DMS79 (cell line): ENCODE measurements at places on chromosomes 2 and 18.

GRCh38 chr2:27681841-27682240 is 18.2 kb downstream of the SLC4A1AP start:
- no peak for DNase-seq

GRCh38 chr18:22021701-22022100 is 147.7 kb upstream of the GATA6 start:
- DNase-seq: no peak

- no peak for DNase-seq
These were observed 136.5 kb upstream of the ETAA1 start for GRCh38 chr2:67260343-67261277.

- no peak for DNase-seq
These were observed 4.2 kb upstream of the TWSG1 start for GRCh38 chr18:9330419-9330818.

DNA sequence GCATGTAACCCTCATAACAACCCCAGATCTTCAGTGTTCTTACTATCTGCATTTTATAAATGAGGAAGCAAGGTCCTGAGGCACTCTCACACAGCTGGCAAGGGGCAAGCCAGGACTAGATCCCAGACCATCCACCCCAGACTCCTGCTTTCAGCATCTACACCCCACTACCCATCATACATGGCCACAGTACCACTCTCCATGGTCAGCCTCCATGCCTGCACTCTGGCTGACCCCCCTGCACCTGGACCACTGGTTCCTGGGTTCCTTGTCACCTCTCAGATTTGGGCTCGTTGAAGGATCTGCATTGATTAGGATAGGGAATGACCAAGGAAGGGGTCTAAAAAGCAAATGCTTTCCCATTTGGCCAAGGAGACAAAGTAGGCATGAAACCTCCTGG is 36.0 kb upstream of the TEX51 start:
- no peak for DNase-seq

GRCh38 chr2:110871637-110872036 is 139.3 kb downstream of the ACOXL start:
- no peak for DNase-seq
